ENCODE measurements at places on chromosomes 7 and 10. TPM values are rescaled to one million over a fixed set of nuclear protein-coding genes. Genes with fewer than 3 reads are reported as not detected.

NME8 gene
- not detected for total RNA-seq

EMX2 gene
- not detected for total RNA-seq

CREB5 gene
- total RNA-seq = 2.1 TPM

ZNF736 gene
- 9.7 TPM for total RNA-seq

ZNF22 gene
- 4.6 TPM for total RNA-seq

ELN gene
- under 0.01 TPM for total RNA-seq

FAM20C gene
- total RNA-seq = 2.4 TPM

CAV2 gene
- 150 TPM for total RNA-seq

ZNF277 gene
- 26.8 TPM for total RNA-seq

All from bronchial epithelial cell (primary cell).